ENCODE measurements at places on chromosomes 7 and 10. TPM values are rescaled to one million over a fixed set of nuclear protein-coding genes. Genes with fewer than 3 reads are reported as not detected.
A peak's percentile ranks its signal among the peaks of the same experiment; 100 is the strongest.

- no peaks in the 10 kb centered on the region for H3K4me1 ChIP-seq
- H3K4me3 ChIP-seq = peak within 1 kb of the TSS; percentile 59
- no peak within 1 kb of the TSS for H3K27ac ChIP-seq
- DNase-seq = no peak
- peaks cover 15% of the 10 kb centered on the region for H3K27me3 ChIP-seq
- H3K36me3 ChIP-seq = no peaks in the 10 kb centered on the region
Measured at GRCh38 chr10:49761789-49762565, at the start of gene OGDHL. TSS of gene OGDHL (minus strand) at chr10:49762323. CDS start at chr10:49758592, 3,731 bp downstream.

DNA sequence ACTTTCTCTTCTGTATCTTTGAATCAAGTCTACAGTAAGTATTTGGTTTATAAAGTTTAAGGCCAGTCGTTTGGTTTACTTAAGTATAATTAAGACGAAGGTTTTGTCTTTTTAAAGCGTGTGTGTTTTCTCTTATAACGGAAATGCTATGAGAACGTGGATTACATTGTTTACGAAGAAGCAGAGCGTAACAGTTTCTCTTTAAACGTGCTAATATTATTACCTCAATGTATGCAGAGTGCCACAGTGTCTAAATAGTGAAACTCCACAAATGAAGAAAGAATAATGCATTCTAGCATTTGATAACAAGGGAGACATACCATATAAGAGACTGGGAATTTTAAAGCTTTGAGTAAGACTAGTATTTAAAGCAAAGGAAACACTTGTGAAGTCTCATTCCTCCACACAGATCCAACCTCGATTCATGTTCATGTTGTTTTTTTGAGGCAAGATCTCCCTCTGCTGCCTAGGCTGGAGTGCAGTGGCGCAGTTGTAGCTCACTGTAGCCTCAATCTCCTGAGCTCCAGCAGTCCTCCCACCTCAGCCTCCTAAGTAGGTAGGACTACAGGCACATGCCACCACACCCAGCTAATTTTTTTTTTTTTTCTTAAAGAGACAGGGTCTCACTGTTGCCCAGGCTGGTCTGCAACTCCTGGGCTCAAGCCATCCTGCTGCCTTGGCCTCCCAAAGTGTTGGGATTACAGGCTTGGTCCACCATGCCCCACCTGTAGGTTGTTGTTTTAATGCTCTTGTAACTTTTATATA lies 75.1 kb downstream of the ANKRD61 start:
- peak overlapping the region; percentile 90 for H3K27ac ChIP-seq
- peaks cover 32% of the 10 kb centered on the region for H3K4me1 ChIP-seq
- DNase-seq = peak; percentile 19
- peaks cover 3% of the 10 kb centered on the region for H3K36me3 ChIP-seq
- peak overlapping the region; percentile 76 for H3K4me3 ChIP-seq

GRCh38 chr10:70779088-70779487 lies 6.1 kb downstream of the TBATA start:
- no peak overlapping the region for H3K27ac ChIP-seq
- no peaks in the 10 kb centered on the region for H3K36me3 ChIP-seq
- no peaks in the 10 kb centered on the region for H3K27me3 ChIP-seq
- DNase-seq = no peak

GRCh38 chr7:74183142-74183541 lies 9.0 kb downstream of the EIF4H start:
- no peaks in the 10 kb centered on the region for H3K27me3 ChIP-seq
- no peak for DNase-seq
- H3K4me1 ChIP-seq = peaks cover 74% of the 10 kb centered on the region
- H3K36me3 ChIP-seq = peaks cover 5% of the 10 kb centered on the region

- H3K36me3 ChIP-seq = peaks cover 6% of the 10 kb centered on the region
- peaks cover 27% of the 10 kb centered on the region for H3K4me1 ChIP-seq
- no peak for DNase-seq
- H3K27ac ChIP-seq = no peak overlapping the region
- H3K27me3 ChIP-seq = no peaks in the 10 kb centered on the region
Measured at GRCh38 chr7:1925349-1925748, 255.3 kb downstream of the ELFN1 start.

DNA sequence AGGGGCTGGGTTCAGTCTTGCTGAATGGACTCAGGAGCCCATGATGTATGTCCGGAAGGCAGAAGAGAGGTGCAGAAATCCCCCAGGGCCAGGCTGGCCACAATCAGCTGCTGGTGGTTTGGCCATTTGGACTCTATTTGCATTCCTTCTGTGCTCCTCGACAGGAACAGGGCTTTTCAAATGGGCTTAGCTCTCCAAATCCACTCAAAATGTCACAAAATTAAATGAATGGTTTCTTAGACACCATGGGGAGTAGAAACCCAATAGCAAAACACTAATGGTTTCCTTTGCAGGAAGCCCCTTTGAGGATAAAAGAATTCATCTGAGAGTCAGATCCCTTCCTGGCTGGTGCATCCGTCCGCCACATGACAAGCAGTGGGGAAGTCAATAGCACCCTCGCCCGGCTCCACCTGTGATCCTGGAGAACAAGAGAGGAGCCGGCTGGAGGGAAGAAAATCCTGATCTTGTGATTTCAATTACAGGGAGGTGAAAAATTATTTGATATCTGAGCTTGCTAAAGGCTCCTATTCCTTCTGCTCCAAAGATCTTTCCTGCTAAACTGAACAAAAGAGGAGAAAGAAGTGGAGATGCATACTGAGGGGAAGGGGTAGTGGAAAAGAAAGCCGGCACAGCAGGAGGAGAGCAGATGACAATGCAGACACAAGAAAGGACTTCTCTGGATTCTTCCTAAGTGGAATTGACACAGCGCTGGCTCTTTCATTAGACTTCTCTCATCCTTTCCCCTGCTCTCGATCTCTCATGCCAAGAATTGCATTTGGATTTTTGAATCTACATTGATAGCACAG lies 190.7 kb downstream of the C7orf25 start:
- H3K4me3 ChIP-seq = no peak overlapping the region
- peaks cover 2% of the 10 kb centered on the region for H3K36me3 ChIP-seq
- H3K27ac ChIP-seq = no peak overlapping the region
- H3K4me1 ChIP-seq = peaks cover 31% of the 10 kb centered on the region
- DNase-seq = no peak

- no peak overlapping the region for H3K4me3 ChIP-seq
- H3K4me1 ChIP-seq = no peaks in the 10 kb centered on the region
Measured at GRCh38 chr7:92221766-92222165, 23.9 kb downstream of the KRIT1 start.

- H3K4me3 ChIP-seq = no peak overlapping the region
- H3K27me3 ChIP-seq = peaks cover 52% of the 10 kb centered on the region
- no peaks in the 10 kb centered on the region for H3K4me1 ChIP-seq
- no peak overlapping the region for H3K27ac ChIP-seq
Measured at GRCh38 chr10:97081621-97082235, 104.0 kb downstream of the SLIT1 start.

GRCh38 chr10:69965919-69966662 lies 86.6 kb upstream of the MACROH2A2 start:
- peak overlapping the region; percentile 35 for H3K27ac ChIP-seq
- peaks cover 22% of the 10 kb centered on the region for H3K4me1 ChIP-seq
- H3K36me3 ChIP-seq = no peaks in the 10 kb centered on the region
- no peaks in the 10 kb centered on the region for H3K27me3 ChIP-seq
- DNase-seq = no peak

- DNase-seq = no peak
- H3K27ac ChIP-seq = no peak overlapping the region
- no peaks in the 10 kb centered on the region for H3K4me1 ChIP-seq
Measured at GRCh38 chr7:104836976-104837375, 177.0 kb upstream of the KMT2E start.

DNA sequence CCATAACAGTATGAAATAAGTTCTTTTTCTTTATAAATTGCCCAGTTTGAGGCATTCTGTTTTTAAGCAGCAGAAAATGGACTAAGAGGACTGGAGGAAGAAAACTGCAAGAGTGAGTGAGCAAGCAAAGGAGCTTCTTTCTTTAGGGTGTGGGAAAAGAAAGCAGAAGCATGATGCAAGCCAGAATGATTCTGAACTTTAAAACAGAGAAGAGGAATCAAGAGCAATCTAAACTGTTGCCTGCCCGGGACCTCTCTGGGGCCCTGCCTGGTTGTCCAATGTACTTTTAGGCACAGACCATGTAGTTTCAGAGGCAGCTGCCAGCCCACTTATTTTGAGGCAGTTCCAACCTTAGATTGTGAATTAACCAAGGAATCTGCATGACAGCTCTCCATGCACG lies 186.3 kb downstream of the PLPP4 start:
- H3K4me3 ChIP-seq = no peak overlapping the region
- H3K27me3 ChIP-seq = peaks cover 12% of the 10 kb centered on the region
- H3K4me1 ChIP-seq = no peaks in the 10 kb centered on the region
- no peak overlapping the region for H3K27ac ChIP-seq
- H3K36me3 ChIP-seq = no peaks in the 10 kb centered on the region
- DNase-seq = no peak

- peaks cover 47% of the 10 kb centered on the region for H3K4me1 ChIP-seq
- no peaks in the 10 kb centered on the region for H3K27me3 ChIP-seq
Measured at GRCh38 chr7:55521917-55522902, 50.1 kb downstream of the VOPP1 start.

- no peaks in the 10 kb centered on the region for H3K36me3 ChIP-seq
- peaks cover 1% of the 10 kb centered on the region for H3K27me3 ChIP-seq
- no peak for DNase-seq
- peaks cover 10% of the 10 kb centered on the region for H3K4me1 ChIP-seq
- no peak overlapping the region for H3K4me3 ChIP-seq
Measured at GRCh38 chr10:110618230-110618610, 25.9 kb upstream of the RBM20 start.

DNA sequence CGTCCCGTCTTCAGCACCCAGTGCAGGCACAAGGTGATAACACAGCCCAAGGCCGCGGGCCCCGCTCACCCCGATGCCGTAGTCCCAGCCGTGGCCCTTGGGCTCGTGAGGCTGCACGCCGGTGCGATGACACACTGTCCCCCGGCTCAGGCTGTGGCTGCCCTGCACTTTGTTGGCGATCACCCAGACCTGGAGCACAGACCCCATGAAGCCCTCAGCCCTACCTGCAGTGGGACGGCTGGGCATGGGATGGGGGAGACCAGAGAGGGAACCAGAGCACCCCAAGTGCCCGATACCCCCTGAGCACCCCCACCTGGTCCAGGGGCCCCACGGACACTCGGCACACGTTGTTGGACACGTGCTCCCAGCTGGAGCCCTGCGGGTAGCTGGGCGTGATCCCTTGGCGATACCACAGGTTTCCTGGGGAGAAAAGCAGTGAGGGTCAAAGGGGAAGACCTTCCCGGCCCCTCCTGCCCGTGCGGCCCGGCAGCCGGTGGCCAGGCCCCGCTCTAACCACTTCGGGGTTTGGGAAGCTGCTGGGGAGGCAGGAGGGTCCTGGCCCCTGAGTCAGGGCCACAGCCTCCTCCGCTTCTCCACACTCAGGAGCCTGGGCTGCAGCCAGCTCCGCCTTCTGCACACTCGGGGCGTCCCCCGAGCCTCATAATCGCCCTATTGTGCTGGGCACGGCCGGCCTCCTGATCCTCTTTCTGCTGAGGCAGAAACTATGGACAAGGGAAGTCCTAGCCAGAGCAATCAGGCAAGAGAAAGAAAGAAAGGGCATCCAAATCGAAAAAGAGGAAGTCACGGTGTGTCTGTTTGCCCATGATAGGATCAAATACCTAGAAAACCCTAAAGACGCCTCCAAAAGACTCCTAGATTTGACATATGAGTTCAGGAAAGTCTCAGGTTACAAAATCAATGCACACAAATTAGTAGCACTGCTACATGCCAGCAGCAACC lies 6.7 kb downstream of the BHLHA15 start:
- no peak overlapping the region for H3K4me3 ChIP-seq
- DNase-seq = peak; percentile 90
- H3K4me1 ChIP-seq = peaks cover 15% of the 10 kb centered on the region
- no peak overlapping the region for H3K27ac ChIP-seq
- H3K27me3 ChIP-seq = no peaks in the 10 kb centered on the region

DNA sequence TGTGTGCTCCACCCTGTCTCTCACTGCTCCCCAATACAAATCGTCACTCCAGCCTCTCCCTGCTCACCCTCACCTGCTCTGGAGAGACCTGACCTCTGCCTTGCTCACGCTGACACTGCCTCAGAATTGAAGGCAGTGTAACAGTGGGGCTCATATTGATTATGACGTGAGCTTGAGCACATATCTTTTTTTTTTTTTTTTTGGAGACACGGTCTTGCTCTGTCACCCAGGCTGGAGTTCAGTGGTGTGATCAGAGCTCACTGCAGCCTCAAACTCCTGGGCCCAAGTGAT lies 84.7 kb downstream of the TBXAS1 start:
- H3K36me3 ChIP-seq = no peaks in the 10 kb centered on the region
- no peaks in the 10 kb centered on the region for H3K27me3 ChIP-seq
- H3K4me1 ChIP-seq = peaks cover 61% of the 10 kb centered on the region
- H3K27ac ChIP-seq = no peak overlapping the region

DNA sequence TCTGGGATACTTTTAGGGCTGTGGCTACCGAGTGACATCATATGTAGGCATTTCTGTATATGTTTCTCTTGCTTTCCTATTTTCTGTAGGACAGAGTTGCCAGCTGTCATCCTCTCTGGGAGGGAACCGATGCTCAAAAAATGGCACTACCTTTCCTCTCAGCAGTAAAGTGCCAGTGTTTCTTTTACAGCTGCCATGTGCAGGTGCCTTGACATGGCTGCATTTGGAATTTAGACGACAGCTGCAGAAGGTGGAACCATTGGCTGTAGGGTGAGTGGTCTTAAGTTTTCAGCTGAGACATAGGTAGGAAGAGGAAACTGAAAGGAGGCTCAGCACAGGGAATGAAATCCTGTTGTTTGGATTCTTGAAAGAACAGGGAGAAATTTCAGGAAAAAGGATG lies 20.2 kb upstream of the RPA3 start:
- H3K4me3 ChIP-seq = no peak overlapping the region
- no peaks in the 10 kb centered on the region for H3K27me3 ChIP-seq
- no peaks in the 10 kb centered on the region for H3K36me3 ChIP-seq
- DNase-seq = no peak
- H3K27ac ChIP-seq = no peak overlapping the region
- peaks cover 12% of the 10 kb centered on the region for H3K4me1 ChIP-seq

DNA sequence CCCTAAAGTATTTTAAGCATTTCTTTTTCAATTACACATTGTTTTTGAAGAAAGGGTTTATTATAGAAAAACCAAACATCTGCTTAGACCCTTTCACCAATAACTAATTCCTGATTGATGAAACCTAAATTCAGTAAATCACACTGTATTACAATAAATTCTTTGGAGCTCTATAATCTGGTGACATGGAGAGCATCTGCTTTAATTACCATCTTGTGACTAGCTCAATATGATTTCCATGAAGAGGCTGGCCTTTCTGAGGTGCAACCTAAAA lies 9.7 kb downstream of the HYCC1 start:
- H3K27me3 ChIP-seq = no peaks in the 10 kb centered on the region
- no peak for DNase-seq
- H3K4me3 ChIP-seq = no peak overlapping the region
- H3K36me3 ChIP-seq = no peaks in the 10 kb centered on the region
- H3K4me1 ChIP-seq = peaks cover 36% of the 10 kb centered on the region

CCSER2 gene
- total RNA-seq = 74.2 TPM

OR2A5 gene
- not detected for total RNA-seq

LIPK gene
- total RNA-seq = not detected

ABCB4 gene
- 0.15 TPM for total RNA-seq

PTPRZ1 gene
- 2.0 TPM for total RNA-seq

CHN2 gene
- total RNA-seq = 0.56 TPM

HIBADH gene
- 20.6 TPM for total RNA-seq

STOX1 gene
- 1.9 TPM for total RNA-seq
